Stimulated activated CD4-positive, alpha-beta T cell treated with anti-CD3 and anti-CD28 coated beads, Interleukin-1b, Interleukin-23, amount 100 ng/mL, for 1 hour (primary cell): ENCODE measurements at places on chromosomes 3 and 15.

DNA sequence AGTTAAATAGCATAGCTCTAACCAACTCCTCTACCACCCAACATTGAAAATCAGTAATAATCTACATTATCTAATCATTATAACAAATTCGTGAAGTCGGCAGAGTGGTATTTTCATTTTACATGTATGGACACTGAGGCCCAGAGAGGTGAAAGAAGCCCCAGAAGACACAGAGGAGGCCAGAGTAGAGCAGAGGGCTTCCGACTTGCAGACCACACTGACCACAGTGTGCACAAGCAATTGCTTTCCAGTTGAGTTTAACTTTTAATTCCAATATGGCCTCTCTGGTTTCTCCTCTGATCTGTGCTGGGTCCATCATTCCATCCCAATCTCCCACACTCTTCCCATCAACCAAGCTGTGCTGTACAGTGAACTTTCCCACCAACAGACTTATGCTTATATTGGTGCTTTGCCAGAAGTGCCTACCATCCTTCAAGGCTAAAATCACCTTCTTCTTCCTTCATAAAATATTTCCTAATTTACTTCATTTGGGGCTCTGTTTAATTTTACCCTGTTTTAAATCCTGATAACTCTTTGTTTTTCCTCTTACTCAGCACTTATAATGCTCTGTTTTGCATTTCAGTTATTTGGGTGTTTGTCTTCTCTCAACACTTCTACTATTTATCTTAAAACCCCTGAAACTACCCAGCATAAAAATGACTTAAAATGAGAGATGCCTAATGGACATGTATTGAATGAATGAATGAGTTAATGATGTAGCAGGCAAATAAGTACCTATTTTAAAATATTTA lies 81.8 kb upstream of the TNFSF10 start:
- no peak for DNase-seq

GRCh38 chr3:193446965-193447602 lies 68.5 kb upstream of the ATP13A5 start:
- no peak for DNase-seq

DNA sequence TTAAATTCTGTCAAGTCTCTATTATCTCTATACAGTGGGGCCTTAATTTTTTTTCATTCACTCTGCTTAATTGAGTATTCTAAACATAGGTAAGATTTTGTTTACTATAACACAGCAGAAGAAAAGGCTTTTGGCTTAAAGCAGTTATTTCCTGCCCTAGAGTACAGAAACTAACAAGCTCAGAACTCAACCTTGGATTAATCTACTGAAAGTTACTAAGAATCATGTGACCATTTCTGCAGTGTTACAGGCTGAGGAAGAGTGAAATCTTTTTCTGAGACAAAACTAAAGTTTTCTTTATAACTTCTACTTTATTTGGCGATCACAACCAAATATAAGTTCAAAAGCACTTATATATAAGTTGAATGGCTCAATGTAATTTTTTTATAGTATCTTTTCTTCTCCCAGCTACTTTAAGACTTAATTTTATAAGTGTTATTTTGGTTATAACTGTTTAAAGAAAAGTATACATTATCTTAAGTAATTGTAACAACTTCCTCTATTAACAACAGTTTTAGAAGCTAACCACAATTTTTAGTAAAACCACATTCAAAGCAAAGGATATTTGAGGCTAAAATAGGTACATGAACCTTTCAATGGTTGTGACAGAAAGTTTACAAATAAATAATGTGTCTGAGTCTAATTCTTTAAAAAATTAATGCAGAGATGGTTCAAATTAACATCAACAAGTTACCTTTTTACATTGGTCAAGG lies 240.6 kb upstream of the NAALADL2 start:
- DNase-seq = no peak

- no peak for DNase-seq
These were observed 644.9 kb upstream of the DPPA4 start for GRCh38 chr3:109982201-109982600.

DNA sequence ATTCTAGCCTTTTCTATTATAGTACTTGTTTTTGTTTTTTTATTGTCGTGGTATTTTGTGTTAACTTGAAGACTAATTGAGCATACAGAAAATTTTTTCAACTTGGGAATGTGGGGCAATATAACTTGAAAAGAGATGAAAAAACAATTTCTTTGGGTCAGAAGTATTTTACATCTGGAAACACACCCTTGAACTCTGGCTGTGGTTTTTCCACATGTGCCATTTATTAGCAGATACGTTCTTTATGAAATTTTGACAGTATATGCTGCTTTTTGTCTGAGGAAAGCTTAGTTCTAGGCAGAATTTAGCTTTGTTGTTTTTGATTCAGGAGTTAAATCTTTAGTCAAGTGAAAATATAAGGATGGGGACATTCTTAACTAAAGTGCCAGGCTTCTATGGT lies 44.7 kb downstream of the TCF12 start:
- DNase-seq = no peak

- DNase-seq = no peak
These were observed 6.4 kb downstream of the FMN1 start for GRCh38 chr15:33188159-33188558.

- DNase-seq = no peak
These were observed 114.1 kb downstream of the SUCLG2 start for GRCh38 chr3:67540198-67540894.

DNA sequence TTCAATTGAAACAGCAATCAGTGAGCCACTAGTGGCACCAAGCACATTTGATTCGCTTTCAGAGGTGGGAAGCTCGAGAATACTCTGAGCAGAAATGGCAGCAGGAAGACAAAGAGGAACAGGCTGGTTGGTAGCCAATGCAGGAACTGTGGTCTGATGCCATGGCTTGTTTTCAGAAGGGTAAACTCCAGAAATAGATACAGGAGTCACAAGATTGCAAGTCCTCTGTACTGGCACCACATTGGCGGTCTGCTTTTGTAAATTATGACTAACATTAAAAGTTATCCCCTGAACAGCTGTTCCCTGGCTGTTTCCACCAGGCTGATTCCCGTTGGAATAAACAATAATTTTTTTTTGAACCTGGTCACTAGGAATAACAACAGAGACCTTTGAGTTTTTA lies 35.5 kb downstream of the USF3 start:
- DNase-seq = no peak
